Amygdala (tissue), 56 donors: ENCODE measurements at places on chromosomes 5 and 9.

- no peak for DNase-seq
These were observed 12.3 kb upstream of the SPOUT1 start for GRCh38 chr9:128841694-128842492.

GRCh38 chr9:89781838-89782540 lies 177.2 kb downstream of the GADD45G start:
- DNase-seq: no peak

DNA sequence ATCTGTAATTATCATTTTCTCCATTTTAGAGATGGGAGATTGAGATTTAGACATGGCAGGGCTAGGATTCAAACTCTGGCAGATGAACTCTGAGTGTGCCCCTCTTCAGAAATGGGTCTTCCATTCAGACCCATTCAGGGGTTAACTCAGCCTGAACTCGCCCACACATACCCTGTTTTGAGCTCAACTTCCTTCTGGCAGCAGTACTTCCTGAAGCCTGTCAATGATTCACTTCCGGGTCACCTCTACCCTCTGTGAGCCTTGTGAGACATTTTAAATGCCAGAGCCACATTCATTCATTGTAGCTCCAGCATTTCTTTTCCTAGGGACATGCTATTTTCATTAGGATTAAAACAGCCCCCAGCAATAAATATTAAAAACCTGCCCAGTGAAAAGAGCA lies 209.3 kb upstream of the SLC24A2 start:
- no peak for DNase-seq

GRCh38 chr9:14205463-14205862 lies 108.5 kb downstream of the NFIB start:
- no peak for DNase-seq

- DNase-seq: no peak
These were observed 404.9 kb upstream of the ZNF608 start for GRCh38 chr5:125151150-125151900.

GRCh38 chr9:89420397-89421178 lies 77.3 kb downstream of the SEMA4D start:
- no peak for DNase-seq

GRCh38 chr5:83321483-83322055 lies 150.0 kb upstream of the VCAN start:
- no peak for DNase-seq

DNA sequence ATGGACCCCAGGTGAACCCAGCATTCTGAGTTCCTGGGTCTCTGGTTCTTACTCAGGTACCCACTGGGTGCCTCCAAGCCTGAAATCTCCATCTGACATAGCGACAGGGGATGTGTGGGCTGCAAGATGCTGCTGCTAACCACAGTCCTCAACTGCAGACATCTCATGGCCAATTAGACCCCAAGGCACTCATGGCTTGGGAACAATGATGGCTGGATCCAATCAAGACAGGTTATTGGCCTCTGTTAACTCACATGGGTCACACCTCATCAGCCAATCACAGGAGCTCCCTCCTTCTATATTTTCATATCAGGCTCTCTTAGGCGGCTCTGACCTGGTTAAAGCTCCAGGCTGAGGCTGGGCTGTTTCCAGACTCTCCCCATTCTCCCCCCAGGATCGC lies 57.0 kb downstream of the CXXC5 start:
- no peak for DNase-seq

GRCh38 chr9:133643362-133643755 lies 7.2 kb downstream of the DBH start:
- no peak for DNase-seq

DNA sequence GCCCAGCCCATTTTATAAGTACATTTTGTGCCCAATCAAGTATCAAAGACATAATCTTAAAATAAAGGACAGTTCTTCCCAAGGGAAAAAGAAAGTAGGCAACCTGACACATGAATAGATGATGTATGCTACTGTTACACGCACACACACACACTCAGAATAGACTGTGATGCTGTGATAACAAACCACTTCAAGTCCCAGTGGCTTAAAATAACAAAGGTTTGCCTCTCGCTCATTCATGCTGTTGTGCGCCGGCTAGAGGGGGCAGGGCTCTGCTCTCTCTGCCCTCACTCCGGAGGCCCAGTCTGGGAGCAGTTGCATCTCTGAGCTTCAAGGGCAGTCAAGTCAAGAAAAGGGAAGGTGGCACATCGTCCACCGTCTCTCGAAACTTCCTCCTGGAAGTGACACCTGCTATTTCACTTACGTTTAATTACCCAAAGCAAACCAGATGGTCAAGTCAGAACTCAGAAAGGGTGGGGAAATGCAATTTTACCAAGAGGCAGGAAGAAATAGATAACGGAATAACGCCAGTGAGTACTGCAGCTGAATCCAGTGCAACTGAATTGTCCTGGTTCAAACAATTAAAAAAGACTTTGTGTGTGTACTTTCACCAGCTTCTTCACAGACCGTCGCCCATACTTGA lies 43.3 kb downstream of the ANKRD33B start:
- no peak for DNase-seq

DNA sequence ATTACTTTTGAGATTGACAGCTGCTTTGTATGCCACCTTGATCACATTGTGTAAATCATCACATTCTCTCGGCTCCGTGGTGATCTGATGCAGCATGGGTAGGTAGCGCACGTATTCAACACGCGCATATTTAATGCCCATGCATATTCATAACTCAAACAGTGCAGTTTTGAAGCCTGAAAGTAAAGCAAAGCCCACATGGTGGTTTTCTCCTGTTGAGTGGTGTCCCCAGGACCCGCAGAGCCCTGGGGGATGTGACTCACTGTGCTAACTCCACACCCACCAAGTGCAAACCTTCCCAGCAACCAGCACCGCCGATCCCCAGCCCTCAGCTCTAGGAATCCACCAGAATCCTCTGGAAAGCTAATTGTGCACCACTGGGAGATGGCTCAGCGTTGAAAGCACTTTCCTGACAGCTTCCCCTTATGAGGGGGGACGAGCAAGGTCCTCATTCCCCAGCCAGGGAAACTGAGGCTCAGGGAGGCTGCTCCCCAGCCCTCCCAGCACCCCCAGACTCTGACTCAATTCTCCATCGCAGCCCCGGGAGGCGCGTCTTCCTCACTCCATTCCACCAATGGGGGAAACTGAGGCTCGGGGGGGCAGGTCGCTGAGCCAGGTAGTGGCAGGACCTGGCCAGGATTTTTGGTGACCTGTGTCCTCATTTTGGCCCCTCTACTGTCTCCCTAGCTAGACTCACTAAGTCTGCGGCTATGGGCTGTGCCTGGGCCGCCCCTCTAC lies 46.4 kb downstream of the SARDH start:
- DNase-seq: no peak

DNA sequence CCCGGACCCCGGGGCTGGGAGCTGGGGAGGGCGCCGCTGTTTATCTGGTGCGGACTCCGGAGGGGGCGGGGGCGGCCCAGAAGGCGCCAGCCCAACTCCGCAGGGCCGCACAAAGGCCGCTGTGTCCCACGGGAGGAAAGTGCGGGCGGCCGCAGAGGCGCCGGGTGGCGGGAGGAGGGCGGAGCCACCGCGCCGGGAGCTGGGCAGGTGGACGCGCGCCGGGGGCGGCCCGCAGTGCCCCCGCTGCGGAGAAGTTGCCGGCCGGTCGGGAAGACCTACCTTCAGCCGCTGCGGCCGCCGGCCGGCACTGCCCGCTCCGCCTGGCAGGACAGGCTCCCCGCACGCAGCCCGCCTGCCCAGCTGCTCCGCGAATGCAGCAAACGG lies 43.6 kb downstream of the NACC2 start:
- DNase-seq: no peak

DNA sequence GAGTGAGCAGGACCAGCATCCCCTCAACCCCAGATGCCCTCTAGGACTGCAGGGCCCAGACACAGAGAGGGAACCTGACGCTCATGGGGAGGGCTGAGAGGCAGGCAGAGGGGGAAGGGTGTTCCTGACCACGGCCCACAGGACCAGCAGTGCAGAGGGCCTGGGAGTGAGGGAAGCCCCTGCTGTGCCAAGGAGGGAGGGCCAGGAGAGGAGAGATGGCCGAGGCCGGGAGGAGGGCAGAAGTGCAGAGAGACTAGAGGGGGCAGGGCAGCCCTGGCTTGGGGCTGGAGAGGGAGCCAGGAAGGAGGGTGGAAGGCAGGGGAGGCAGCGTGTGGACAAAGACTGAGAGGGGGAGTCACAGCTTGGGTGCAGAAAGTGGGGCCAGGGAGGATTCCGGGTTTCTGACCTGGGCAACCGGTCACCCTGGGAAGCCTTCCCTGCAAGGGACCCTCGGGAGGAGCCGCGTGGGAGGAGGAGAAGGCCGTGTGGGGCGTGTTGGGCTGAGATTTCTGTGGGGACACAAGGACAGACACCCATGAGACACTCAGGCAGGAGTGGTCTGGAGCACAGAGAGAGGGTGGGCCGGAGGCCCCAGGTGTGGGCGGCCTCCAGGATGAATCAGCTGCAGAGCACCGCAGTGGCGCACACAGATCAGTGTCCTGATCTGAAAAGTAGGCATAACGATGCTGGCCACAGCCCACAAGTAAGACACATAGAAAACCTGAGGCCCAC lies 117.5 kb downstream of the ADAMTS2 start:
- DNase-seq: no peak

GRCh38 chr9:132732326-132733259 lies 62.3 kb downstream of the GTF3C4 start:
- DNase-seq: no peak

GRCh38 chr5:33398501-33398900 lies 42.3 kb upstream of the TARS1 start:
- no peak for DNase-seq

DNA sequence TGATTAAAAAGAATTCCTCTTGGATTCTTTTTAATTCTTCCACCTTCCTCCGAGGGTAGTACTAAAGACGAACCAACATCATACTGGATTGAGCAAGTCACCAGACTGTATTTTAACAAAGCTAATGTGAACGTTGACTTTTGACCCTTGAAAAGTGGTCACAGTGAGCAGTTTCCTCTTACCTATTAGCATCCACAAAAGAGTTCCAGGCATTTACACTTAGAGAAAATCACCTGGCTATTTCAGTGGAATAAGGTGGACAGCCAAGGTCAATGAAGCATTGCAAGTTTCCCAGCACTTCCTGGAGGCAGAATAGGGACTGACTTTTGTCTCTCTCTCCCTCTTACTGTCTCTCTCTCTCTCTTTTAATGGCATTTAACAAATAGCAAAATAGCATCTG lies 145.1 kb upstream of the DAB2 start:
- no peak for DNase-seq

- DNase-seq: no peak
These were observed 27.0 kb upstream of the TMOD1 start for GRCh38 chr9:97474372-97474925.

DNA sequence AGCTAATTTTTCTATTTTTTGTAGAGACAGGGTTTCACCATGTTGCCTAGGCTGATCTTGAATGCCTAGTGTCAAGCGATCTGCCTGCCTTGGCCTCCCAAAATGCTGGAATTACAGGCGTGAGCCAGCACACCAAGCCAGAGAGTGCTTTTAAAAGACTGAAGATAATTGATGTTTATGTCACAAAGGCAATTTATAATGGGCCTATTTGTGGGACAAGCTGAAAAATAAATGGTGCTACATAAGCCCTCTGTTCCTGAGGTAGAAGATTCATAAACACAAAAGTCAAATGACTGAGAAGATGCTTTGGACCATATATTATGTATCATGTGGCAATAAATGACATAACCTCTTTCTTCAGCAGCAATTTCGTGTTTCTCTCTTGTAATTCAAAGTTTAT lies 329.6 kb downstream of the GABRB2 start:
- no peak for DNase-seq

GRCh38 chr9:69671311-69671878 lies 776 bp downstream of the APBA1 start:
- peak; percentile 10 for DNase-seq

- no peak for DNase-seq
These were observed 464 bp downstream of the GDF9 start for GRCh38 chr5:132865668-132866341.

DNA sequence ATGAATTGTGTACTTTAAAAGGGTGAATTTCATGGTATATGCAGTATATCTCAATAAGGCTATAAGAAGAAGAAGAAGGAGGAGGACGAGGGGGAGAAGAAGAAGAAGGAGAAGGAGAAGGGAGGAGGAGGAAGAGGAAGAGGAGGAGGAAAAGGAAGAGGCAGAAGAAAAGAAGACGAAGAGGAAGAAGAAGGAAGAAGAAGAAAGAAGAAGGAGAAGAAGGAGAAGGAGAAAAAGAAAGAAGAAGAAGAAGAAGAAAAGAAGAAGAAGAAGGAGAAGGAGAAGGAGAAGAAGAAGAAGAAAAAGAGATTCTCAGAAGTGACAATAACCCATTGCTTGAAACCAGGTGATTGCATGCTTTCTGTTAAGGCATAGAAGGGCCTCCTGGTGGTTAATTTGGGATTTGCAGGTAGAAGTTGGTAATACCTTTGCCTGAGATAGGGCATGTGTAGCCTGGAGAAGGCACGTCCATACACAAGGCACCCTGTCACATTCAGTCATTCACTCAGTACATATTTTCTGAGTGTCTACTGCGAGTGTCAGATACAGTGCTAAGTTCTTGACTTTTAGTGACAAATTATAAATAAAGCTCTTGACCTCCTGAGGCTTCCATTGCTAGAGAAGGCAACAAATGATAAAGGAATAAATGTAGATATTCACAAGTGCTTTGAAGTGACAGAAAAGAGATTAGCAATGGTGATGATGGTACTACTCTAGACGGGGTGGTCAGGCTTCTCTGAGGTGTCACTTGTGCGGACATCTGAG lies 231.3 kb downstream of the NPR3 start:
- no peak for DNase-seq

DNA sequence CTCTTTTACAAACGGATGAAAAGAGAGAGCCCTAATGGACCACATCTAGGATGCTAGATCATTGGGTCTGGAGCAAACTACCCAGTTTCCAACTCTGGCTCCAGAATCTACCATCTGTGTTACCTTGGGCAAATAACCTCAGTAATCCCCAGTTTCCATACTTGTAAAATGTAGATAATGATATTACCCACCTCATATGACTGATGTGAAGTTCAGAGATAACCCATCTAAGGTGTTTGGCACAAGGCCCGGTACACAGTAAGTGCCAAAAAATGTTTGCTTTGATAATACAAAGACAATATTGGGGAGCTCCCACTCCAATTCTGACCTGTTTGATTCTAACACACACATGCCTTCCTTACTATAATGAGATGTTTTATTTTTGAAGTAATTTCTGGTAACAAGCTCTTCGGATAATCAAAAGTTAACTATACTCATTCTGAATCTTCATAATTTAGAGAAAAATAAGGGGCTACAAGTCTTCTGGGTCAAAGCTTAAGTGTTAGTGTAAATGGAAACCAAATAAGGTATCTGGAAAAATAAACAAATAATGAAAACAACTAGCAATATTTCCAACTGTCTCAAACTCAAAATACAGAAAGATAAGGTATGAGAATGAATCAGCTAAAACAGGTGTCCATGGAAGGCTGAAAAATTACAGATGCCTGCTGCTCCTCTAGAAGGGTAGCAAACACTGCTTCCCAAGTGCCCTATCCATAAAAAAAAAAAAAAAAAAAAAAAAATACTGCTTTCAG lies 30.4 kb downstream of the ELL2 start:
- DNase-seq: no peak

GRCh38 chr9:35311891-35312639 lies 150.3 kb downstream of the UNC13B start:
- DNase-seq: no peak

DNA sequence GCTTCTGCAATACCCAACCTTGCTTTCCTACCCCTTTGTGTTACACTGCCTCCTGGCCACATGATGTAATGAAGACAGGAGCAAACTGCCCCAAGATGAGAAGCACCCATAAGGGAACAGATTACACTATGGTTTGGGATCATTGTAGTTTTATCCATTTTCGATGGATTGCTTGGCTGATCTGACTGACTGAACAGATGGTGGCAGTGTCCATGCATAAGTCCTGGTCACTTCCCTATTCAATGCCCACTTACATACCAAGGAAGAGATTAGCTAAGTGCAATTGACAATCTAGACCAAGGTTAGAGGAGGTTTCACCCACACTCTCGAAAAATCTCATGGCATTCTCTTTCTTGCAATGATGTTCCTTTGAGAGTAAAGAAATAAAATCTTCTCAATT lies 319.9 kb downstream of the RAB3C start:
- DNase-seq: no peak
